Brain microvascular endothelial cell (primary cell): ENCODE measurements at places on chromosomes 7 and 10.

DNA sequence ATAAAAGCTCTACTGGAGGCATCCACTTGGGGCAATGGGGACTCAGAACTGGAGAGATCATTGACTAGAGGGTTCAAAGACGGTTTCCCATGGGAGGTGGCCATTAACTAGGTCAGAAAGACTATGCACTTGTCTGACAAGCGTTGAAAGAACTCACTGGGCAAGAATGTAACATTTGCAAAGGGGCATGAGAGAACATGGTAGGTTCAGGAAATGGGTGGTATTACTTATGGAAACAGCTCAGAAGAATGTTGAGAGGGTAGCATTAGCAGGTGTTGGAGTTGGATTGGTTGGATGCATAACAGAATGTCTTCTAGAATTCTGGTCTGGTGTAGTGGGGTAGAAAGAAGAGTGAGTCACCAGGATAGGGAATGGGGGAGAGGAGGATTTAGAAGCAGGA, 119.1 kb upstream of the CDCA7L start:
- DNase-seq = no peak

DNA sequence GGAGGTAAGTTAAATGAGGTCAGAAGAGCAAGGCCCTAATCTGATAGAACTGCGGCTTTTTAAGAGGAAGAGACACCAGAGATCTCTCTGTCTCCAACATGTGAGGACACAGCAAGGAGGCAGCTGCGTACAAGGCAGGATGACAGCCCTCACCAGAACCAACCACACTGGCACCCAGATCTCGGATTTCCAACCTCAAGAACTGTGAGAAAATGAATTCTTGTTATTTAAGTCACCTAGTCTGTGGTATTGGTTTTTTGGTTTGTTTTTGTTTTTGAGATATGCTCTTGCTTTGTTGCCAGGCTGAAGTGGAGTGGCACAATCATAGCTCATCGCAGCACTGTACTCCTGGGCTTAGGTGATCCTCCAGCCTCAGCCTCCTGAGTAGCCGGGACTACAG, 127.2 kb downstream of the DLG5 start:
- DNase-seq = no peak

- DNase-seq = peak; percentile 49
These were observed 448 bp upstream of the SRPK2 start for GRCh38 chr7:105389088-105389650.

DNA sequence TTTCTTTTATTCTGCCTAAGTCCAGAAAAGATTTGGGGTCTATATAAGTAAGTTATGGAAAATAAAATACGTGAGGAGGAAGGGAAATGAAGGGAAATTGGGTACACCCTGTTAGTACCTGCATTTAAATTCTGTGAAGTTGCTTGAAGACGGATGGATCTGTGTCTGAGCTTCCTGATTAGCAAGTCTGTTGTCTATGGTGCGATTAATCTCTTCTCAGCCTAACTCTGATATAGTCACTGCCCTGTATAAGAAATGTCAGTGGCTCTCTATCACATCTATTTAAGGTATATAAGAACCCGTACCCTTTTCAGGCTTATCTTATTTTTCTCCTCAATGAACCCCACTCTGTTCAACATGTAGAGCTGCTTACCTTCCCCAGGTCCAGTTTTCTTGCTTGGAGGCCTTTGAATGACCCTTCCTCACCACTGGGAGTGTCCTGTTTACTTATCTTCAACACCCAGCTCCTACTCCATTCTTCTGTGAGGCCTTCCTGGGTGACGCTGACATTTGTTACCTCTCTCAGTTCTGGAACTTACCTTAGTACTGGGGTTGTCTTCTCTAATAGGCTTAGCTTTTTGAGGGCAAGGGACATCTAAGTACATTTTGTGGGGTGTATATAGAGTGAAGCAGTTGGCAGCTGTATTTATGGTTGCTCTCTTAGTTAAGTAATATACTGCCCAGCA, 149.6 kb upstream of the PRPS1L1 start:
- DNase-seq = no peak

DNA sequence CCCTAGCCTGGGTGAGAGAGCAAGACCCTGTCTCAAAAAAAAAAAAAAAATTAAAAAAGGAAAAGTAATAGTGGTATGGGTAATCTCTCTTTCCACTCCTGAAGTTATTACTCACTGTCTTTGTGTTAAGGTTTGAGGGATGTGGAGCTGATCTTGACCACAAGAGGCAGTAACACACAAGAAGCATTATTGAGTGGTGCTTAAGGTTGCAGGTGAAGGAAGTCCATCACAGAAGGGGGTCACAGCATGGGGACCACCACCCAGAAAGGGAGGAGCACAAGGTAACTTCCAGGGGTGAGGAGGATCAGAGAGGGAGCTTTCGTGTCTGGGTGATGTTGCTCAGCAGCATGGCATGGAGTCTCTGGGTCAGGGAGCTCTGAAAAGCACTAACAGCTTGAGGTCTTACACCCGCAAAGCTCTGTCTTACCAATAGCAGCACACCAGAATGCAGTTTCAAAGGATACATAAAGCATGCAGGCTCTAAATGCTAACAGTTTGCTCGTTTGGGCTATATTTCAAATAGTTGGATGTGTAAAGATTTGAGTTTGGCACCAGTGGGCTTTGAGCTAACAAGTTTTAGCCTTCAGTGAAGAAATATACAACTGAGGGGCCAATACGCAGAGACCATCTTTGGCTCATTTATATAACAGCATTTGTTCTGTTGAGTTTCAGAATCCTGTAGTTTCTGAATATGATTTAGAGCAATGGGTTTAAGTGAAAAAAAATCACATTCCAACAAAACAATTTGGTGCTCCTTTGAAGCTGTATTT, 100.4 kb upstream of the DNAJC1 start:
- DNase-seq = no peak

- no peak for DNase-seq
These were observed 84.0 kb upstream of the SMNDC1 start for GRCh38 chr10:110388687-110389052.

- DNase-seq = peak; percentile 12
These were observed 51.6 kb downstream of the SMKR1 start for GRCh38 chr7:129553899-129554461.

- DNase-seq = no peak
These were observed 280.0 kb downstream of the DGKB start for GRCh38 chr7:14622559-14622958.

DNA sequence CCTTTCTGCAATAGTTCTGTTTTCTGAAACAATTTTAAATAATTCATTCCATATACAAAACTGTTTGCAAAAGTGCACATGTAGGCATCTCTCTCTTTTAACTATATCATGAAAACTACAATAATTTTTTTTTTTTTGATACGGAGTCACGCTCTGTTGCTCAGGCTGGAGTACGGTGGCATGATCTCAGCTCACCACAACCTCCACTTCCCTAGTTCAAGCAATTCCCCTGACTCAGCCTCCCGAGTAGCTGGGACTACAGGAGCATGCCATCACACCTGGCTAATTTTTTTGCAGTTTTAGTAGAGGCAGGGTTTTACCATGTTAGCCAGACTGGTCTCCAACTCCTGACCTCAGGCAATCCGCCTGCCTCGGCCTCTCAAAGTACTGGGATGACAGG, 44.0 kb upstream of the SEMA3A start:
- no peak for DNase-seq
